ENCODE measurements at places on chromosomes 11 and 22. TPM values are rescaled to one million over a fixed set of nuclear protein-coding genes. Genes with fewer than 3 reads are reported as not detected.

DNA sequence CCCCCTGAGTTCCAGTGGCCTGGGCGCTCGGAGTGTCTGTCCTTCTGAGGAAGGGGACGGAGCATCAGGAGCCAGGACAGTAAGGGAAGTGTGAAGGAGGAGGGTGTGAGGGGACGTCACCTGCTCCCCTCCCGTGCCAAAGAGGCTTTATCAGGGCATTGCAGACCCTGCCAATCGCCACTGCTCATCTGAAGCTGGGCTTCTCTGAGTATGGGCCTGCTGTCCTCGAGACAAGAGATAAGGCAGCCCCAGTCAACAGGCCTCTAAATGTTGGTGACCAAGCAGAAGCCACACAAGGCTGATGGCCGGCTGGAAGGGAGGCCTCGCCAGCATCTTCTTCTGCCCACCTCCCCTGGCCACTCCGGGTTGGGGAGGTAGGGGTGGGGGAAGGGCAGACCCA is 29.8 kb downstream of the LIF start:
- no peaks in the 10 kb centered on the region for H3K27me3 ChIP-seq
- H3K36me3 ChIP-seq, result no peaks in the 10 kb centered on the region
- no peak for DNase-seq
- no peak overlapping the region for H3K4me3 ChIP-seq

DNA sequence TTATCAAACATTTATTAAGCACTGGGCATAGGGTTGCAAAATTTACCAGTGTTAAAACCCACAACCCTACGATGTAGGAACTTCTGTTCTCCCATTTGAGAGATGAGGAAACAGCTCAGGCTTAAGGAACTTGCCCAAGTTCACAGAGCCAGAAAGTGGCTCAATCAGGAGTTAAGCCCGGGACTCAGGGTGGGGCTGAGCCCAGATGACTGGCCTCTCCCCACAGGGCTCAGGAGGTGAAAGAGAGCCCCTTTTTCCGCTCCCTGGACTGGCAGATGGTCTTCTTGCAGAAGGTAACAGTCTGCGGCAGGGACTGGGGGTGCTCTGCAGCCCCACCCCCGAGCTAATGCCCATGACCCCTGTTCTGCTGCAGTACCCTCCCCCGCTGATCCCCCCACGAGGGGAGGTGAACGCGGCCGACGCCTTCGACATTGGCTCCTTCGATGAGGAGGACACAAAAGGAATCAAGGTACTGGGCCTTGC is 5.6 kb upstream of the ANKRD13D start:
- H3K4me3 ChIP-seq, result no peak overlapping the region
- no peaks in the 10 kb centered on the region for H3K27me3 ChIP-seq
- H3K36me3 ChIP-seq, result no peaks in the 10 kb centered on the region
- no peak overlapping the region for H3K27ac ChIP-seq
- peaks cover 7% of the 10 kb centered on the region for H3K4me1 ChIP-seq
- no peak for DNase-seq

DNA sequence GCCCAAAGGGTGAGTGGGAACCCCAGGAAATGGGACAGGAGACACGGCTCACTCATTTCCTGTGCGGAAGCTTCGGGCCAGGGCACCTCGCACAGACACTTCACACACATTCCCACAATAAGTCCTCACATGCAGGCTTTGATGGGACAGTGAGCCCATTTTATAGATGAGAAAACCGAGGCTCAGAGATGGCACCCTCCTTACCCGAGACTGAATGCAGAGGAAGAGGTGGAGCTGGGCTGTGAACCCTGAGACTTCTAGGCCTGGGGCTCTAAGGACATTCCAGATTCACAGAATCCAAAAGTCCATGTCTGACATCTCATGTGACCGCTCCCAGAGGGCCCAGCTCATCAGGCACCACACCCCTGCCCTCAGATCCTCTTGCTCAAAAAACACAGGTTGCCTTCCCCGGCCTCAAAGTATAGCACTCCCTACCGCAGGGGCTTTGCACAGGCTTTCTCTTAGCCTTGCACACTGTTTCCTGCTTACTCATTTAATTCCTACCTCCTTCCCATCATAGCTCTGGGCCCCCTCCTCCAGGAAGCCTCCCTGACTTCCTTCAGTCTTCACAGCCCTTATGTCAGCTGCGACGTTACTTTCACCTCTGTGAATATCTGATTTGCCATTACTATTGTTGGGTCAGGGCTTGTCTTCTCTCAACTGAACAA is 57.1 kb upstream of the TCF20 start:
- DNase-seq, result no peak
- H3K4me1 ChIP-seq, result peaks cover 10% of the 10 kb centered on the region

GRCh38 chr11:65429724-65430405 is 7.3 kb downstream of the NEAT1 start:
- no peak overlapping the region for H3K4me3 ChIP-seq
- no peak for DNase-seq
- H3K27ac ChIP-seq, result no peak overlapping the region
- peaks cover 8% of the 10 kb centered on the region for H3K4me1 ChIP-seq
- no peaks in the 10 kb centered on the region for H3K27me3 ChIP-seq

MN1 gene
- 27.2 TPM for total RNA-seq

NTM gene
- 4.3 TPM for total RNA-seq

SEPTIN3 gene
- total RNA-seq, result 20.5 TPM

DCDC1 gene
- 5.0 TPM for total RNA-seq

GNAZ gene
- 31.3 TPM for total RNA-seq

AAMDC gene
- 16.4 TPM for total RNA-seq

Data from neural progenitor cell (in vitro differentiated cells).